Renal cortex interstitium (tissue), 15 donors: ENCODE measurements at places on chromosomes 5 and 9.

DNA sequence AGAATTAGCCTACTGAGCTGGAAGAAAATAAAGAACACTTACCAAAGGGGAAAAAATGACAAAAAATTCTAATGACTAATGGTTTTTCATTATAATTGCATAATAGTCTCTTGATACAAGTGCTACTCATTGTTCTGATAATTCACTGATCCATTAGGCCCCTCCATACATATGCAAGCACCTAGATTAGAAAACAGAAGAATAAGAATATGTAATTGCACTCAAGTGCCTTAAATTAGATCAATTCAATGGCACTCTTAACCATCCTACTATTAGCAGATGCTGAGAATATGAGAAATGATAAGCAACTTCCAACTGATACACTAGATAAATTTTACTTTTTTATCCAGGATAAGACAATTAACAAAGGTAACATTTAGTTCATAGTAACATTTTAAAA, 440.9 kb upstream of the C9orf72 start:
- DNase-seq = no peak

- DNase-seq = no peak
These were observed 41.1 kb upstream of the PLEKHG4B start for GRCh38 chr5:50724-51499.

- no peak for DNase-seq
These were observed 55.8 kb downstream of the AQP7 start for GRCh38 chr9:33346564-33346963.

DNA sequence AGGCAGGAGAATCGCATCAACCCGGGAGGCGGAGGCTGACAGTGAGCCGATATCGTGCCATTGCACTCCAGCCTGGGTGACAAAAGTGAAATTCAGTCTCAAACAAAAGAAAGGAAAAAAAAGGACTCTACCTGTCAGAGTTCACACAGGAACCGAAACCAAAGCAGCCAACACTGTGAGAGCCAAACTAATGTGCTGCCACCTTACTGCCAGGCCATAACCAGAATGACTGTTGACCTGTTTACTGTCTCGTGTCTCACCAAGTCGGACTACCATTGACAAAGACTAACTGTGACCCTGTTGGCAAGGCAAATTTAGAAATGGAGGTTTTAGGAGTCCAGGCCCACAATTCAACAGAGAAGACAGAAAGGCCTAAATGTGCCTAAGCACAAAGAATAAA, 112.4 kb downstream of the ANXA2R start:
- DNase-seq = no peak

GRCh38 chr5:50663636-50664035, 2.8 kb upstream of the PARP8 start:
- DNase-seq = no peak

- no peak for DNase-seq
These were observed 10.0 kb downstream of the SMARCA2 start for GRCh38 chr9:2024888-2025782.

- DNase-seq = no peak
These were observed 3.8 kb downstream of the MED27 start for GRCh38 chr9:132075853-132076252.

DNA sequence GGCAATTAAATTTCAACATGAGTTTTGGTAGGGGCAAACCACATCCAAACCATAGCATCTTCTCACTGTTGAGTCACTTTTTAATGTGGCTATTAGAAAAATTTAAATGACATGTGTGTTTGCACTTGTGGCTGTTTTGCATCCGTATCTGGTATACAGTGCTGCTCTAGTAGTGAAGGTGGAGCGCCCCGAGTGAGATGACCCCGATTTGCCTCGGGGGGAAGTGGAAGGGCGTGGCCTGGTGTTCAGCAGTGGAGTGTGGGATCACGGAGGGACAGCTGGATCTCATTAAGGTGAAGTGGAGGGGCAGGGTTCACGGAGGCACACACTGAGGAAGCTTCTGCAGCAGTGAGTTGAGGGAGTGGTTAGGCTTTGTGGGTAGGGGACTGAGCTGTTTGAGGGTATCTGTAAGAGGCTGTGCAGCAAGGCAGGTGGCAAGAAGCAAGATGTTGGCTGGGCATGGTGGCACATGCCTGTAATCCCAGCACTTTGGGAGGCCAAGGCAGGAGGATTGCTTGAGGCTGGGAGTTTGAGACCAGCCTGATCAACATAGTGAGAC, 6.2 kb upstream of the GMCL2 start:
- no peak for DNase-seq

- DNase-seq = no peak
These were observed 22.1 kb upstream of the NDST1 start for GRCh38 chr5:150485693-150486401.

- DNase-seq = no peak
These were observed 106.2 kb downstream of the MAST4 start for GRCh38 chr5:66702426-66702825.

GRCh38 chr5:127313847-127314473, 23.4 kb downstream of the MEGF10 start:
- DNase-seq = peak; percentile 9

DNA sequence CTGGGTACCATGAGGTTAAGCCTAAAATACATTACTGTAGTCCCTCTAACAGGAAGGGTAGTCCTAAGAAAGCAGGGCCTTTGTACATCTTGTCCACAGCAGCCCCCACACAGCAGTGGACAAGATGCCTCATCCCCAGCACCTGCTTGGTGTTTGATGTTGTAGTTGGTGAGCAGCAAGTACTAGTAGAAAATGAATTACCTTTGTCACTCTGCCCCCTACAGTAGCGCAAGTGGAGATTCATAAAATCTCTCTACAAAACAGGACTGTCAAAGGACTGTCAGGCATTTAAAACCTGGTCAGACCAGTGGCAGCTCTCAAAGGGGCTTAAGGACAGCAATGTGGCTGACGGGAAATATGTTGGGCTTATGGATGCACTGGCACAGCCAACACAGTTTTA, 122.5 kb downstream of the TMEM174 start:
- DNase-seq = no peak

DNA sequence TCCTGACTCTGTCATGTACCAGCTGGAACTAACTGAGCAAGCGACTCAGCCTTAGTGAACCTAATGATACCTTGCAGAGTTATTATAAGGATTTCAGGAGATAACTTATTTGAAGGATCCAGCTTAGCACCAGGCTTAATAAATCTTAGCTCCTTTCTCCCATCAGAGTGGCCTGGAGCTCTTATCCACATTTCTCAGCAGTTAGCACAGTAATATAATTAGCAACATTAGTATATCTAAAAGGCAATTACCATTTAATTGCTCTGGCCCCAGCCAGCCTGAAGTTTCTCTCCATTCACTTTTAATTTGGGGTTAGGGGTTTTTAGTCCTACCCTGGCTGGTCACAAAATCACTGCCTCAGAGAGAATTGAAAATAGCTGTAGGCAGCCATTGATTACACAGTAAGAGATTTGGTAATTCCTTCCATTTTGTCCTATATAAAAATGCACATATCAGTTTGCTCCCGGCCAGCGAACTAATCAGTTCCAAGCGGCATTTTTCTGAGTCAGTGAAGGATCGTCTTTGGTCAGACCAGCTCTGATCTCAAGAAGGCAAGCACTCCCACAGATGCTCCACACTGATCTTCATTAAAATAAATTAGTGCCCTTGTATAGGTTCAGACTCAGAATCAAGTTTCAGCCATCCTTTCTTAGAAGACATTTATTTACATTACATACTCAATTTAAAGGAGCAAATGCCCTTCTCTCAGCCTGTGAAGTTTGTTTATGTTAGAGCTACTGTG, 56.6 kb downstream of the SNCAIP start:
- no peak for DNase-seq

- no peak for DNase-seq
These were observed 59.4 kb upstream of the ICE1 start for GRCh38 chr5:5363045-5363444.

GRCh38 chr9:104885818-104886709, 41.9 kb downstream of the ABCA1 start:
- no peak for DNase-seq

GRCh38 chr9:74645007-74645639, 148.0 kb downstream of the RORB start:
- DNase-seq = no peak

GRCh38 chr9:86636038-86636437, 281.8 kb upstream of the TUT7 start:
- DNase-seq = no peak

DNA sequence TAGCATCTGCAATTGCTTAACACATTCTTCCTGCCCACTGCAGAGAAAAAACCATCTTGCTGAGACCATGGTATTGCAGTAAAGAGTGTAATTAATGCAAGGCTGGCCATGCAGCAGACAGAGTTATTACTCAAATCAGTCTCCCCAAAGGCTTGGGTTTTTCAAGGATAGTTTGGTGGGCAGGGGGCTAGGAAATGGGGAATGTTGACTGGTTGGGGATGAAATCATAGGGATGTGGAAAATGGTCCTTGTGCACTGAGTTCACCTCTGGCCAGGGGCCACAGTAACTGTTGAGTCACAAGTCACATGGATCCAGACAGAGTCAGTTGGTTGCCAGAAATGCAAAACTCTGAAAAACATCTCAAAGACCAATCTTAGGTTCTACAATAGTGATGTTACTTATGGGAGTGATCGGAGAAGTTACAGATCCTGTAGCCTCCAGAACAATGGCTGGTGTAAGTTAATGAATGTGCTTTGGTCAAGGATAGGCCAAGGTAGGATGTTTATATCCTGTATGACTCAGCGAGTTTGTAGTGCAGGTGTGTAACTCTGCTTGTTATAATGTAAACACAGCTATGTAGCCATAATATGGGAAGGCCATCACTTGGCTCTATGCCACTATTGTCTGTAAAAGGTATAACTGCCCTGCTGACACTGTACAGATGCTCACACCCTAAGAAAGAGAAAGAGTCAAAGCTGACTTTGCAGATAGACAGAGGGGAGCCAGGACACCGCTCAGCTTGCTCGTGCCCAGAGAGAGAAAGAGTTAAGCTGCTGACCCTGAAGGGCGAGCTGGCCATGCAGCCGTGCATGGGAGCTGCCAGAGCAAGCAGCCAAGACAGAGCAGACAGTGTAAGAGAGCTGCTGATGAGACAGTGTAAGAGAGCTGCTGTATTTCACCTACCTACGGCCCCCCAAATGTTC, 27.2 kb downstream of the C9orf152 start:
- no peak for DNase-seq

GRCh38 chr5:21856987-21857386, 996.2 kb downstream of the CDH12 start:
- no peak for DNase-seq

DNA sequence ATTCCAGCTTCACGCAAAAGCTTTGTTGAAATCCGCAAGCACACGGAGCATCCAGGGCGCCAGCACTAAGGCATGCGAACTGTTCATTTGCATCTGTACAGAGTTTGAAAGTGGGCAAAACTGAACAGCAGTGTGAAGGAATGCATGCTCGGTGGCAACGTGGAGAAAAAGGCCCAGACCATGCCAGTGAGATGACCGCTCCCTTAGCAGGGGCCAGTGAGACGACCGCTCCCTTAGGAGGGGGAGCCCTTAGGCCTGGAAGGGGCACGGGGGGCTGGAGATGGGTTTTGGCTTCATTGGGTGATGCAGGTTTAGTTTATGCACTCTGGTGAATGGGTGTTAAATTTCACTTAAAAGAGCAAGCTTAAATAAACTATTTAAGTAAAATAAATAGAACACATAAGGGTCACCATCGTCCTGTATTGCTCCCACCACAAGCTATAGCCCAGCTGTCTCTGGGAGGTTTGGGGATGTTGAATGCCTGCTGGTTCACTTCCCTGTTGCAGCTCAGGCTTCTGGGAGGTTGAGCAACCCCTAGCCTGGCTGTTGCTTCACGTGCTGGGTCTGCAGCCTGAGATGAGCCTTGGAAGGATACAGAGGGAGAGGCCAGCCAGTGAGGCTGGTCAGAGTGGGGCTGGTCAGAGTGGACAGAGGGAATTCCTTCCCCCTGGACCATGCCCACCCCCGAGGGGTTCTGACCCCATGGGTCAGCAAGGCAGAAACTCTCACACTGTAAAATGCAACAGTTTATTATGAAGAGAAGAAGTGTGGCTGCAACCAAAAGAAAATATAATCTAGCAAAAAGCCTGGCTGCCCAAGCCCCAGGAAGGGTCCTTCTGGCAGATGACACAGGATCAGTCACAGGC, 4.6 kb upstream of the FCN1 start:
- DNase-seq = no peak

GRCh38 chr9:36938617-36939016, 95.5 kb downstream of the PAX5 start:
- DNase-seq = no peak

GRCh38 chr5:34913072-34913471, 2.2 kb downstream of the RAD1 start:
- no peak for DNase-seq

GRCh38 chr9:134642385-134643181, 980 bp downstream of the COL5A1 start:
- DNase-seq = no peak

DNA sequence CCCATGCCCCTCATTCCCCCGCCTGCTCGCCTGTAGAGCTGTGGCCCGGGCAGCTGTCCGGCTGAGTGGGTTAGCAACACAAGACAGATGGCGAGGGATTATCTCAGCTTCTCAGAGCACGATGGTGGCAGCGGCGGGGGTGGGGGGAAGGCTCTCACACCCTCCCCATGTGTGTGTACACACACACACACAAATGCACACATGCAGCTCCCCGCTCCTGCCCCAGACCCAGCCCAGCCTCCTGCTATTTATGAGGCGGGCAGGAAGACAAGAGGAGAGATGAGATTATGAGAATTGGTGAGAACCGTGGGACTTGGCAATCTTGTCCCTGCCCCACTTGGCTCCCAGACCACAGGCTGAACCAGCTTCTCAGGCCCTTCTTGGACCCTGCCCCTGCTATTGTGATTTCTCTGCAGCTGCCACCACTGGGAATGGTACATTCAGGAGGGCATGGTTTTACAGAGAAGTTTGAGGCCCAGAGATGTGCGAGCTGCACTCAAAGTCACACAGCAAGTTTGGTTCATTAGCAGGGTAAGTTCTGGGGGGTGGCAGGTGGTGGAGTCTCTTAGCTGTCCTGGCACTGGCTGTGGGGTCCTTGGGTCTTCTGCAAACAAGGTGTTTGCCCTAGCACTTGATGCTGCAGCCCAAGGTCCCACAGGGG, 51.0 kb upstream of the PSD2 start:
- no peak for DNase-seq

DNA sequence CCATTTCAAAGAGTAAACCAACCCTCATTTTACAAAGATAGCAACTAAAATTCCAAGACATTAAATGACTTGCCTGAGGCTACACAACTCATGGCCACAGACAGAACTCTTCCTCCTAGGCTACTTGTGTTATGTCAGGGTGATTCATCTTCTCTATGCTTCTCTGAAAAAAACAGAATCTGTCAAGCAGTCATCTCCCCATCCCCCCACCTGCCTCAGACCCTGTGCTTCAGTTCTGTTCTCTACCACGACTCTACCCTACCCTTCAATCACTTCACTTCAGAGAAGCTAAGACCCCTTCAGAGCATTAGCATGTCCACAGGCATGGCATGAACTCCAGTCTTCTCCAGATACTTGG, 277.7 kb upstream of the PTGER4 start:
- DNase-seq = no peak

DNA sequence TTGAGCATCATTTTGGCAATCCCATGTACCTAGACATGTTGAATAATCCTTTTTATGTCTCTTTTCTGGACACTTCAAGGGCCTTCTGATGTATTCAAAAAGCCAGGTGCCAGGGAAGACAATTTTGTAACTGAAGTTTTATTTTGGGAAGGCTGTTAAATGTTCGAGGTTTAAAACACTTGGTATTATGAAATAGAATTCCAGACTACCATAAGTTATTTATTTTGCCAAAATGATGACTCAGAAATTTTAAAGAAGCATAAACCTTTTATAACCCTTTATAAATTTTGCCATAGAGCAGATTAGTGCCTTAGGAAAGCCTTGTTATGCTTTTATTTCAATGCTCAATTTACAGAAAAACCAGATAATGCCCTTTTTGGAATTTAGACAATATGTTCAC, 30.3 kb upstream of the UHRF2 start:
- DNase-seq = no peak
